CD4-positive, alpha-beta T cell treated with Interleukin-17A for 4 hours (primary cell): ENCODE measurements at places on chromosomes 1 and 21.

- peak; percentile 5 for DNase-seq
These were observed 1232.1 kb downstream of the MRPL39 start for GRCh38 chr21:24375201-24375600.

- DNase-seq, result no peak
These were observed 40.9 kb upstream of the GFI1 start for GRCh38 chr1:92527670-92528069.

GRCh38 chr1:170659399-170660035, 4.4 kb upstream of the PRRX1 start:
- DNase-seq, result no peak

DNA sequence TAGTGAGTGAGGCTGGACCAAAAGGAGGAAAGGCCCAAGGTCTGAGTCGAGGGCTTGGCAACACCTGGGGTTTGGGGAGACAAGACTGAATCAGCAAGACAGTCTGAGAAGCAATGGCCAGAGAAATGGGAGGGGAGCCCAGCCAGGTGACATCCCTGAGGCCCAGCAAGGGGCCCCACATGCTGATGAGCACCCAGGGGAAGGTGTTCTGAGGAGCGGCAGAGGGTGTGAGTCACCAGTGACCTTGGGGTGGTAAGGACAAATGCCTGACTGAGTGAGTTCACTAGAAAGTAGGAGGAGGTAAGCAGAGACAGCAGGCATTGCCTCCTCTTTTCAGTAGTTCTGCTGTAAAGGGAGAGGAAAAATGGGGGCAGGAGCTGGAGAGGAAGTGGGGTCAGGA, 192.4 kb upstream of the GALNT2 start:
- no peak for DNase-seq

DNA sequence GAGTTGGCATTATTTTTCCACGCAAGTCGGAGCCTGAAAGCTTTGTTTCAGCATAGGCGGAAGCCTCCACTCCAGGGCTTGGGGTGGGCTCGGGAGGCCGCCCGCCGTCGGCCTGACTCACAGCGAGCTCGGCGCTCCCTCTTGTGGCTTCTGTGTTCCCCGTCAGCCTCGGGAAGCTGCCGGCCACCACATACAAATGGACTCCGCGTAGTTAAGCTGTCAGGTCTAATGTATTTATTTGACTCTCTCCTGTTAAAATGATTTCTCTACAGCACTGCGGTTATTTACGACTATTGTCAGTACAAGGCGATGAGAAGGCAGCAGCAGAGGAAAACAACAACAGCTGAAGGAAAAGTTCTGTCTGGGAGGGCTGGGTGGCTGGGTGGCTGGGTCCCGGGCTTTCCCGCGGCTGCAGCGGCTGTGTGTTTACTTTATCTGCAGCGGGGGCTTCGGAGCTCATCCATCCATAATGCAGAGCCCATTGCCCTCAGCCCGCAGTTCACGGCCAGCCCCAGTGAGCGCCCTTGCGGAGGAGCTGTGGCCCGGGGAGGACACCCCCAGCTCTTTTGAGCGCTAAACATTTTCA, 375.7 kb upstream of the CAMK1G start:
- DNase-seq, result peak; percentile 5

- DNase-seq, result no peak
These were observed 46.5 kb downstream of the PRDM16 start for GRCh38 chr1:3115275-3116149.

DNA sequence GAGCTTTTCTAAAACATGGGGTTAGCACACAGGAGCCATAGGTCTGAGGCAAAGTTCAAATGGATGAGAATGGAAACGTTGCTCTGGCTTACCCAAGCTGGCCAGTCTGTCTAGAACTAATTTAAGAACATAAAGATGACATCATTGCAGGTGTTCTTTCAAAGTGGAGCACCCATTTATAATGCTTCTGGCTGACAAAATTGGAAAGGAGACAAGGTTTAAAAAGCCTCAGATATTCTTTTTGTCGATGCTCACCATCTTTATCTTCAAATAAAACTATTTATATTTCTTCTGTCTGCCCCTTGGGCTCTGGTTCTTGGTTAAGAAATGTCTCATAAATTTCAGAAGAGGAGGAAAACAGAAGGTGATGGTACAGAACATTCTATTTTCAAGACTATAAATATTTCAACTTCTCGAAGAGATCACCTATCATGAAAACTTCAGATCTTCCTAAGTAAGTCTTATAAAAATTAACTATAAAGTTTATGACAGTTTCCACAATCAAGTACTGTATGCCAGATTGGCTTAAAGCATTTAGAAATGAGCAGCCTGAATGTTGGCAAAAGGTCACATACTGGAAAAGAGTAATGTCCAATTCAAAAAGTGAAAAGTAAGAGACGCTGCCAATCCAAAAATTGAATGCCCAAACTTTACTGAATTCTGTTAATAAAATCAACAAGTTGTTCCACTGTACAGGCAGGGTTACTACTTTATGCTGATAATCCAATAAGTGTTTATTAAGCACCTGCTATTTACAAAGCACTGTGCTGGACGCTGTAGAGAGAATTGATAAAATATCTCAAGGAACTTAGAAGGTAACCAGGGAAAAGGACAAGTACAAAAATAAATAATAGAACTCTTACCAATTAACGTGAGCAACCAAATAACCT, 92.0 kb downstream of the ETS2 start:
- DNase-seq, result no peak
